Upper lobe of left lung (tissue), 6 donors: ENCODE measurements at places on chromosomes 5 and 9. TPM values are rescaled to one million over a fixed set of nuclear protein-coding genes. Genes with fewer than 3 reads are reported as not detected.

GRCh38 chr5:104361932-104362331 lies 799.3 kb upstream of the NUDT12 start:
- no peak for DNase-seq

DNA sequence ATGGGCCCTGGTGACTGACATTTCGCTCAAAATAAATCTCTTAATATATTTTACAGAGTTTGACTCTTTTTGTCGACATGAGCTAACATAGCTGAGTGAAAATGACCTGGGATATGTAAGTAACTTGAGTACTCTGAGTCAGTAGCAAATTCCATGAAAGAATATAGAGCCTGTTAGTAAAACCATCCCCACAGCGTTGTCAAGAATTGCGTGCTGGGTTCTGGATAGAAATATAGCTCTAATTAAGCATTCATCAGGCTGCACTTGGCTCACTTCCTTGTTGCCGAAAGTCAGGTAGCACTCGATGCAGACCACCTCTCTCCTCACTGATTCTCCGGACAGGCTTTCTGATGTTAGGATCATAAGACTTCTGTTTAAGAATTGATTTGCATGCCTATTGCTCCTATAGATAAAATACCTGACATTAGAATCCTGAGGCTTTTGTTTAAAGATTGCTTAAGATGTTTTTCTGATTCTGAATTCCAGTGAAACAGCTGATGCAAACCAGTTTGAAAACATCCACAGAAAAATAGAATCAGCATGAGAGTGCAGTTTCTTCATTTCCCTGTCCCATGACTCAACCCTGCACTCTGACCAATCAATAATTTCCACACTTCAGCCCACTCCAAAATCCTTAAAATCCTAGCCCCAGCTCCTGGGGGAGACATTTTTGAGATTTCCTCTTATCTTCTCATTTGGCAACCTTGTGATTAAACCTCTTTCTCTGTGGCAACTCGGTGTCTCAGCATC lies 310.6 kb downstream of the DIRAS2 start:
- no peak for DNase-seq

DNA sequence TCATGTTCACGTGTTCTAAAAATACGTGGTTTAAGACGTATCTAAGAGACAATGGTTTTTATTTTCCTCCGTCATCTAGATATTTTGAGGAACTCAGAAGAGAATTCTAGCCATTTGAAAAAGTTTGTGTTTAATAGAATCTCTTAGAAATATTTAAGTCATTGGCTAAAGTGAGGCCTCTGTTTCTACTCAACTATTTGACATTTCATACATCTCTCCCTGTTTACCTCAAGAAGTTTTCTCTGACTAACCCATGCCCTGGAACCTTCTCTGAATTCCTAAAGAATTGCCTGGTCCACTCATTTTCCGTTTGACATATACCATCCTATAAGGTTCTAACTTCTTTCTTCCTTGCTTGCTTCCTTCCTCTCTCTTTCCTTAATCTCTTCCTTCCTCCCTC lies 178.7 kb downstream of the SNCAIP start:
- no peak for DNase-seq

GRCh38 chr9:13467157-13467556 lies 187.7 kb upstream of the MPDZ start:
- DNase-seq = no peak

GRCh38 chr5:151454166-151454565 lies 6.8 kb downstream of the SLC36A1 start:
- no peak for DNase-seq

GRCh38 chr5:172788771-172789686 lies 18.0 kb upstream of the DUSP1 start:
- peak; percentile 40 for DNase-seq

DNA sequence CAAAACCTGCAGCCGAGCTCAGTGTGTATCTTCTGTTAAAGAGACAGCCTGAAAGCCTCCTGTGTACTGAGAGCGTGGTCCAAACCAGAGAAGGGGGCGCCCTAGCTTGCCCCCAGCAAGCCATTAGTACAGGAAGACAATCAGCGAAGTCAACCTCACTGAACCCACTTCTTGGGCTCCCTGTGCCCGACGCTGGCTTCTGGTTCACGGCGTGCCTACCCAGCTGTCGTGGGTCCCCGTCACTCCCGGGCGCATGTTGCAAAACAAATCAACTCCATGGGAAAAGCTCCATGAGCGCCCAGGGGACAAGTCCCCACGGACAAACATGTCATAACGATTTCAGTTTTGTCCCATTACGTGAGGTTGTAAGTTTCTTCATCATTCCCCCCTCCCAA lies 326.9 kb downstream of the SH3GL2 start:
- DNase-seq = peak; percentile 17

GRCh38 chr5:33260098-33260497 lies 180.7 kb upstream of the TARS1 start:
- DNase-seq = no peak

DNA sequence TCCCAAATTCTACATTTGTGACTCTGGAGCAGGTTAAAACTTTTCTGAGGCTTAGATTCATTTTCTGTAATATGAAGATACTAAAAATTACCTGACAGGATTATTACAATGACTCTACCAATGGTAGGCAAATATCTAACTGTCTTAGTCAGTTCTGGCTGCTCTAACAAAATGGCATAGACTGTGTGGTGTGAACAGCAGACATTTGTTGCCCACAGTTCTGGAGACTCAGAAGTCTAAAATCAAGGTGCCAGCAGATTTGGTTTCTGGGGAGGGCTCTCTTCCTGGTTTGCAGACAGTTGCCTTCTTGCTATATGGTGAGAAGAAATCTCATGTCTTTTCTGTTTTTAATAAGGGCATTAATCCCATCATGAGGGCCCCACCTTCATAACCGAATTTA lies 245.1 kb downstream of the MAST4 start:
- DNase-seq = no peak

DNA sequence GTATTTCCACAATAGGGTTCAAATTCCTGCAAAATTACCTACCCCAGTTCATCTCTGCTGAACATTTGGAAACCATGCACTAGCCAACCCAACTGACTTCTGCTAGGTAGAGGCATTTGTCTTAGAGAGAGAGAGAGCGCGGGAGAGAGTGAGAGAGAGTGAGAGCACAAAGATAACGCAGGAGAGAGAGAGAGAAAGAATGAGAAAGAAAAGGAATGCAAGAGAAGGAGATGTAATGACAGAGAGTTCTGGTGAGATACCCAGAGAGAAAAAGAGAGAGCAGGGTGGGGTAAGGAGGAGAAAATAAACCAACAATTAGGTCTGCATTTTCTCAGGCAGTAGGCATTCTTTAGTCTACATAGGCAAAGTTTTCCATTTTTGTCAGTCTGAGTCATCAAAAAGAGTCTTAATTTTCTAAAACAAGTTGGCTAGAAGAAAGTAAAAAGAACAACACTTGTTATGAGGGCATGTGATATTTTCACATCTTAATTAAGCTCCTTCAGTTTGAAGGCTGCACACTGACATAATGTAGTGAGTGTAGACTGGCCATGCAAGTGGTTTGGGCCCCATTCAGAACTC lies 98.2 kb downstream of the MAP1B start:
- no peak for DNase-seq

- DNase-seq = no peak
Observed at GRCh38 chr5:144697847-144698262, 527.2 kb downstream of the KCTD16 start.

GRCh38 chr9:100455470-100455869 lies 17.5 kb upstream of the TMEFF1 start:
- no peak for DNase-seq

DNA sequence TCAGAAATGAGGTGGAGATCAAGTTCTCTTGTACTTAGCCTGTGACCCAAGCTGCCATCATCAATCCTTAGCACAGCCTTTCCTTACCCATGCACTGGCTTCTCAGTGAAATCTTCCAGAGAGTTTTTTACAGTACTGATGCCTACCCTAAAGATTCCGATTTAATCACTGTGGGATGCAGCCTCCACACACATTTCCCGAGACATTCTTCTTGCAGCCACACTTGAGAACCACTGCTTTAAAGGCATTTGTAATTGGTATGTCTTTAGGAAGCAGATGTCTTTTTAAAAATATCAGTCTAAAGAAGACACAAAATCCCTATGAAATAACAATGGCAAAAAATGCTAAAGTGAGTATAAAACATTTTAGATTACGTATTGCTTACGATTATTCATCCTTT lies 17.3 kb upstream of the GLIS3 start:
- DNase-seq = no peak

DNA sequence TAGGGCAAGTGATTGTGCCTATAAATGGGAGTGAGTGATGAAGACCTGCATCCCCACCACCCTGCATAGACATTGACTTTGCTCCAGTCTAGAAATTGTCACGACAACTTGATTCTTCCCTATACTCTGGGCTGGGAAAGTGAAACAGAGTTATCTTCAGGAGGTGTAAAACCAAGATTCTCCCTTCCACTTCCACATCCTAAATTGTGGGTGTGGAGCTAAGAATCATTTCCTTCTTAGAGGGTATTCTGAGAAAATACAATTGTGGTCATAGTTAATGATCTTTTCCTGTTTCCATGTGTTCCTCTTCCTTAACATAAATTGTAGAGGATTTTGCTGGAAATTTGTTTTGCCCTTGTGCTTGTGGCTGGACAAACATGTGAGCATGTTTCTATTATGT lies 96.8 kb upstream of the PJA2 start:
- no peak for DNase-seq

- no peak for DNase-seq
Observed at GRCh38 chr9:112020680-112021596, 124.3 kb downstream of the UGCG start.

- no peak for DNase-seq
Observed at GRCh38 chr5:149617760-149618306, 36.5 kb downstream of the ARHGEF37 start.

XRCC4 gene
- total RNA-seq = 6.1 TPM

OMD gene
- total RNA-seq = 8.1 TPM

F12 gene
- 2.1 TPM for total RNA-seq

GTF3C5 gene
- 42.9 TPM for total RNA-seq

DIPK1B gene
- total RNA-seq = 16.9 TPM

SHISAL2B gene
- total RNA-seq = not detected
